CD4-positive, alpha-beta T cell treated with Interleukin-2 at 100 ng/mL for 4 hours (primary cell): ENCODE measurements at places on chromosomes 5 and 9.

DNA sequence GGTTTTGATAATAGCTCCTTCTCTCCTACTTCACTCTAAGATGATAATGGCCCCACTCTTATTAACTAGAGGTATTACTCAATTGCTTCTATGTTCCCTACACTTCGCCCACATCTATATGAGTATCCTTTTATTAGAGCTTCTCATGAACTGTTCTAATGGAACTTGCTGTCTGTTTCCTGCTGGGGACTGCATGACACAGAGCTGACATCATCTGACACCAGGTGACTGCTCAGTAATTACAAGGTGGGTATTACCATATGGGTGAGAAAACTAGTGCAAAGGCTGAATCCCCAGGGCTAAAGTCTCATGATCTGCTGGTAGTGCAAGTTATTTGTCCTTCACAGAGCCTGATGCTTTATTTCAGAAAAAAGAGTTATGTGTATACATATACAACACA is 146.2 kb upstream of the PLCXD3 start:
- no peak for DNase-seq

DNA sequence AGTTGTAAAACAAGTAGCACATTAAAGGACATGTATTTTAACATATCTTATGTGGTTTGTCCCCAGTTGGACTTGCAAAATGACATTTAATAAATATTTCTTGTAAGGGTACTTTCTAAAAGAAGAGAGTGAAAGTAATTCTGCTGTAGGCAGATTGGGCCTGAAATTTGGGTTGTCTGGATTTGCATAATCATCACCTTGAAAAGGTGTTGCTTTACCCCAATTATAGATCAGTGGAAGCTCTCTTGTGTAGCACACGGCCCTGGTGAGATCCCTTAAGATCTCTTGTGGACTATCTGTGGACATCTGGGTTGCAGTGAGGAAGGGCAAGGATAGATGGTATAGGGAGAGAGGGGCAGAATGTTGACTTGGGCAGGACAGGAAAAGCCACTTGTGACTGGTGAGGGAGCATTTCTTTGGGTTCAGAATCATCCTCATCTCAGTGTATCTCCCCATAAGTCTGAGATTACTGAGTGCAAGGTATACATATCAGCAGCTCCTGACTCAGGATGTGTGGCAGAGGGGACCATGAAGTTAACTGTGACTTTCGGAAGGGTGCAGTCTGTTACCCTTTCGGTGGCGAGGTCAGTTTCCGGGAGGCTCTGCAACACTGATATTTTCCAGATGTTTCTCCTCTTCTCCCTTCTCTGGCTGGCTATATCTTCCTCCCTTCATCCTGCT is 2.0 kb upstream of the TNFAIP8 start:
- DNase-seq = no peak

- no peak for DNase-seq
Observed at GRCh38 chr5:153122403-153122802, 368.1 kb upstream of the GRIA1 start.

DNA sequence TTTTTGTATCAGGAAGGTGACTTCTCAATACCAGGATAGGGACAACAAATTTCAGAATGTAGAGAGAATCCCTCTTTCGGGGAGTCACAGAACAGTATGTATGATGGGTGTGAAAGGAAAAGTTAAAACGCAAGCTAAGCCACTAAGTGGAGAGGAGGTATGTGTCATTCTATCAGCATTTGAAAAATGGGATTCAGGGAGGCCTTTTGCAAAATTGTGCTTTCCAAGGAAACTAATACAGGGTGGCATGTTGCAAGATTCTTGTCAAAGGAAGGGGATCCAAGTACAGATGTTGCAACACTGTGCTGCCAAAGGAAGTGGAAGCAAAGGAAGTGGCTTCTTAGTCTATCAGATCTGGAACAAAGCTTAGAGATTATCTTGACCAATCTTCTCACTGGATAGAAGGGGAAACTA is 12.6 kb upstream of the TNIP1 start:
- no peak for DNase-seq

DNA sequence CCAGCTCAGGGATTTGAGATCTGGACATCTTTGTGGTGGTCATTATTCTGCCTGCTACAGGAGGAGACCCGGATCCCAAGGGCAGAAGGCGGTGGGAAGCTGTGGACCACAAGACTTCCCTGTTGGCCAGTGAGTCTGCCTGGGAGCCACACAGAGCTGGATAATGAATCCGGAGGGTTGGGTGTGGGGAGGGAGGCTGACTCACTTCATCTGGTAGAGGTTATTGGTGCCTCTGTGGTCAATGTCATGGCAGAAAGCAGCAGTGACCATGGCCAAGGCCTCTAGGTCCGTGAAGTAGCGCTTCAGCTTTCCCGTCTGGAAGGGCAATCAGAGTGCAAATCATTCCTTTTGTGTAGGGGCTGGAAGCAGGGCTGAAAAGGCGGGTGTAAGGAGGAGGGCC is 58.5 kb downstream of the PDE6A start:
- DNase-seq = no peak

DNA sequence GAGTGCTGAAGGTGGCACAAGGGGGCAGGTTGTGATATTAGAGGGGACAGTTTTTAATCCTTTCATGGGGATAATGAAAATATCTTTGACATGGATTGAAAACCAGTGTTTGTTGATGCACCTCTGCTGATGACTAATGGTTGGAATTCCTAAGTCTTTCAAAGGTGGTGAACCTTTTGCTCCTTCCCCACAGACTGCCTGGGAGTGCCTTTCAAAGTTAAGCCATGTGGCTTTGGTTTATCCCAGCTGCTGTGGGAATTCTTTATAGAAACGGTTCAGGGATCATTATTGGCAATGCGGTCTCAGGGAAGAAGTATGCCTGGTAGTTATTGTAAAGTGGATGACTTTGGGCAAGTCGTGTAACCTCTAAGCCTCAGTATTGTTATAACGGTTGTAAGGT is 45.7 kb downstream of the PIP5K1B start:
- DNase-seq = no peak

- DNase-seq = no peak
Observed at GRCh38 chr5:143471666-143472464, 68.4 kb upstream of the NR3C1 start.

DNA sequence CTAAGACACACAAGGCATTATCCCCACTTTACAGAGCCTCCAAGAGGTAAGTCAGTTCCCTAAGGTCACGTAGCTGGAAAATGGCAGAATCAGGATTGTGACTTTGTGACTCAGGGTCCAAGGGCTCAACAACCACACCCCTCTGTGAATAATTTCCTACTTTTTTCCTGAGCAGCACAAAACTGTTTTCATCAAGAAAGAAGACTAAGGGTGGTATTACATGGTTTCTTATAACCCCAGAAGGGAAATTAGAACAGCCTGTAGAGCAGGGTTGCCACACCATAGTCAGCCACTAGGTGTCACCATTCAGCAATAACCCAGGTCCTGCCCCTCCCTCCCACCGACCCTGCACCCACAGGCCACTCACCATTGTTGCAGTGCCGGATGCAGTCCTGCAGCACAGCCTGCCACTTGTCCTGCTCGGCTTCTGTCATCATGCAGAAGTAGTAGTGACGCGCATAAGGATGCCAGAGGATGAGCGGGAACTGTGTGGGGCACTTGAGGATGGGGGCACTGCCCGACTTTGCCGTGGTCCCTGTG is 72.1 kb downstream of the LRSAM1 start:
- DNase-seq = peak; percentile 14

DNA sequence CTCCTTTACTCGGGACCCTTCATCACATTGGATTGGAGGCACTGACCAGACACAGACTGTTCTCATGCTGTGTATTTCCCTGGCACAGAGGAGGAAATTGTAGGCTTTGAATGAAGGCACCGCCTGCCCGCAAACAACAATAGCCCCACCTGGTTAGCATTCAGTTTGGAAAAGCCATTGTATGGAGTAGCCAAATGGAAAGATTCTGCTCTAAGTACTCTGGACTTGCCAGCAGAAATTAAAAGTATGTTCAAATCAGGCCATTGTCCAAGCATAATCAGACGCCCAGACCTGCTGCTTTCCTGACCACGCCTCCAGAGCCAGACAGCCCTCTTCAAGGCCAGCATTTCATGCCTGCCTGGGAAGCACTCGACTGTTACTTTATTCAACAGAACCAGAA is 8.0 kb upstream of the SEMA4D start:
- no peak for DNase-seq

- DNase-seq = no peak
Observed at GRCh38 chr5:74040811-74041491, 415.0 kb downstream of the ARHGEF28 start.

- DNase-seq = no peak
Observed at GRCh38 chr9:99779277-99779676, 42.4 kb upstream of the NR4A3 start.

DNA sequence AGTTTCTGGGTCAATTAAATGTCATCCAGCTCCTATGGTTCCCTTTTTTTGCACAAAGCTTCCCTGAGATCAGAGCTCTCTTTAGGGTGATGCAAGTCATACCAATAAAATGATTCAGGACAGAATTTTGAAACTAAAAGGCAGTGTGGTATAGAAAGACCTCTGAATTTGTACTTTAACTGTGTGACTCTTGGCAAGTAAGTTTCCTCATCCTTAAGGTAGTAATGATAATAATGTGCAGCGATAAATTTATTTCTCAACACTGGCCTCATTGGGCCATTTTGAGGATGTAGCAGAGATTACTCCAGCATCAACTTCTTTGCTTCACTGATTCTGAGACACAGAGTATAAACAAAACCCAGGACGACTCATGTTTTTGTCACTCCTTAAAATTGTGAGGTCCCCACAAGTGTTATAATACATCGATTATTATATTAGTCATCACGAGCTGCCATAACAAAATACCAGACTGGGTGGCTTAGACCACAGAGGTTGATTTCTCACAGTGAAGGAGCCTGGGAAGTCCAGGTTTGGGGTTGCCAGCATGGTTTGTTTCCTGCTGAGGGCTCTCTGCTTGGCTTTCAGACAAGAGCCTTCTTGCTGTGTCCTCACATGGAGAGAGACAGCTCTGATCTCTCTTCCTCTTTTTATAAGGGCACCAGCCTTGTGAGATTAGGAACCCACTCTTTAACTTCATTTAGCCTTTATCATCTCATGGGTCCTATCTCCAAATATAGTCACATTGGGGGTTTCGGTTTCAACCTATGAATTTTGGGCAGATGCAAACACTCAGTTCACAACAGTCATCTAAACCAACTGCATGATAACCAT is 293.0 kb downstream of the ZNF608 start:
- DNase-seq = no peak

GRCh38 chr9:68999393-69000105 is 14.4 kb downstream of the PRKACG start:
- peak; percentile 76 for DNase-seq

GRCh38 chr9:25857147-25857546 is 178.9 kb upstream of the TUSC1 start:
- DNase-seq = no peak

- no peak for DNase-seq
Observed at GRCh38 chr9:133122935-133123611, 2.0 kb upstream of the RALGDS start.

GRCh38 chr9:89137542-89138462 is 40.8 kb downstream of the SHC3 start:
- no peak for DNase-seq

DNA sequence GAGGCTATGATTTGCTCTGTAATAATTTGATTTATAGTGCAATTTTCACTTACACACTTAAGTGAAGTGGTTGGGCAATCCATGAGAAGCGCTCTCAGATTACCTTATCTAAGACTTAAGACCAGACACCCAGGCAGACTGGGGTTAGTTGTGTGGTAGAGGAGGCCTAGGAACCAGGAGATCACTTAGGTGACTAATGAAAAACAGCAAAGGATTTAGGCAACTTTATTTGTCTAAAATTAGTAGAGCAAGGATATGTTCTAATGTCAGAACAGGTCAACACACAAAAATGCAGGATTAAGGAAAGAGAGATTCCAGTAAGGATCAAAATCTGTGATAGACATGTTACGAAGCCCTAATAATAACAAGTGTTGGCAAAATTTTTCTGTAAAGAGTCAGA is 913.8 kb downstream of the TLE1 start:
- DNase-seq = no peak

GRCh38 chr5:67058998-67059743 is 137.4 kb downstream of the CD180 start:
- DNase-seq = no peak

- DNase-seq = no peak
Observed at GRCh38 chr5:80124121-80124918, 89.2 kb downstream of the THBS4 start.

- no peak for DNase-seq
Observed at GRCh38 chr5:72283358-72283757, 36.7 kb downstream of the MRPS27 start.

DNA sequence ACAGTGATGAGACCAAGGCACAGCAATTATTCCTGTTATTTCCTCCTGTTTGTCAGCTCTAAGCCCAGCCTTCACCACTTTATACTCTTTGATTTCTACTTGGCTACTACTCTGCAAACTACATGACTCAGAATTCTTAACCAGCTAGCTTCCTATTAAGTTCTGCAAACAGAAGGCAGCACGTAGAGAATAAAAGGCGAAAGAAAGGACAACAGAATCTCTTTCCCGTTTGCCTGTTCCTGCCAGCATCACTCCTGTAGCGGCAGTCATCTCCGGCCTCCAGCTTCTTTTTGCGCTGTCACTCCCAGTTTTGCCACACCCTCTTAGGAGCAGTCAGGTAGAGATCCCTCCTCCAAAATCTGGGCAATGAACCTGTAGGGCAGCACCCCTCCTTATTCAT is 29.9 kb downstream of the DPYSL3 start:
- DNase-seq = no peak

GRCh38 chr5:143775258-143775657 is 36.7 kb upstream of the HMHB1 start:
- DNase-seq = no peak

DNA sequence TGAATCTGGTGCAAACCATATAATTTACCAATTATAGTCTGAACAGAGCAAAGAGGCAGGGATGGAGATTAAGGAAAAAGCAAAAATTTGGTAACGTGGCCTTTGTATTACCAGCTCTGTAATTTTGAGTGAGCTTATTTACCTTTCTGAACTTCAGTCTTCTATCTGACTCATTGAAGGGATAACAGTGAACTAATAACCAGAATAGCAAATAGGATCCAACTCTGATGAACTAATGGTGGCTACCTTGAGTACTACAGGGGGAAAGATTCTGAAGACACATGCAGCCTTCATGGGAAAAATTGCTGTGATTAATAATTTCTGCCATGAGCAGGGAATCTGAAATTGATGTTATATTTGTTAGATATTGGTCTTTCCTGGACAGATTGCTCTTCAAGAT is 23.0 kb upstream of the LARP1 start:
- DNase-seq = no peak

GRCh38 chr5:119829341-119829740 is 200.0 kb downstream of the FAM170A start:
- no peak for DNase-seq

DNA sequence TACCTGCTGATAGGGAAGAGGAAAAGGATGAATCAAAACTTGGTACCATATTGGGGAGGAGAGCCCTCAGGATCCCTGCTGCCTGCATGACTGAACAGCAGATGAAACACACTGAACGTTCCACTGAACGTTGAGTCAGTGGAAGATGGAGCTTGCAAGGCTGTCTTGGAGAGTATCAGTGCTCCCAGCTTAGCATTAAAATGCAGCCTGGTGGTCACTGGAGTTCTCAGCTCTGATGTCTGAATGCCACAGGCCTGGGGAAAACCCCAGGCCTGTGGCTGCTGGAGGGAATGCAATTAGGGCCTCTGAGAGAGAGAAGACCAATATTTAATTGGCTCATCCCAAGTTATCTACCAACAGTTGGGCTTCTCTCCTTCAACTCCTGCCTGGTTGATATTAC is 54.5 kb downstream of the PDE4D start:
- DNase-seq = no peak
